Stimulated activated CD8-positive, alpha-beta memory T cell treated with anti-CD3 and anti-CD28 coated beads, Interleukin-4, amount 100 ng/mL, for 1 hour (primary cell): ENCODE measurements at places on chromosomes 5 and 9.
A peak's percentile ranks its signal among the peaks of the same experiment; 100 is the strongest.

- no peak for DNase-seq
These were observed 22.1 kb upstream of the PLPP6 start for GRCh38 chr9:4640027-4640426.

GRCh38 chr5:80987078-80987766 is 27.1 kb downstream of the RASGRF2 start:
- DNase-seq, result no peak

DNA sequence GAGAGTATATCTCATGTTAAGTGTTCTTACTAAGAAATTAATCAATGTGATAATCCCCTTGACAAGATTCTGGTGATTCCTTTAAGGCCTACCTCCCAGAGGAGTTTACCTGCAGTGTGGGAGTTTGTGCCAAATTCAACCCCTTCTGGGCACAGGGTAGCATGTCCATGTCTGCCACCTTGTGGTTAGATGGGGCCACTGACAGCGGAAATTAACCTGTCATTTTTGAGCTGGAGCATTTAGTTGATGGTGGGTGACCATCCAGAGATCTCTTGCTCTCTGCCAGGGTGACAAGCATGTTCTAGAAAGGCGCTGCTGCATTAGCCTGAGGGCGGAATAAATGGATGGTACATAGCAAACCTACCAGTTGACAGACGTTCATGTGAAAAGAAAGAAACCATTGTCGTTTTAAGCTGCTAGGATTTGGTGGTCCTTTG is 132.2 kb downstream of the FBXO4 start:
- no peak for DNase-seq

- DNase-seq, result no peak
These were observed 18.8 kb upstream of the KCNIP1 start for GRCh38 chr5:170484847-170485615.

- no peak for DNase-seq
These were observed 30.1 kb downstream of the FNIP1 start for GRCh38 chr5:131766689-131767088.

DNA sequence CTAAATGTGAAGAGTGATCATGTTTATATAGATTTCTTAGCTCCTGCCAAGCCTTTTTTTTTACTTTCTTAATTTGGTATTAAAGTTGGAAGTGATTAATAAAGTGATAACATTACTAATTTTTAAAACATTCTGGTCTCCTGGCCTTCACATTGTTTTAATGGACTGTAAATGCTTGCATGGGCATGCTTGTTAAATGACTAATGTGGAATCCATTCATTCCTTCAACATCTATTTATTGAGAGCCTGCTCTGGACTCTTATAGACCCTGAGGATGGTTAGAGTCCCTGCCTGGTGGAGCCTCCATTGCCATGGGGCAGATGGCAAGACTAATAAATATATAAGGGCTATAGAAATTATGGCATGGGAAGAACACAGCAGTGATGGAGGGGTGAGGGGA is 103.5 kb downstream of the NTRK2 start:
- no peak for DNase-seq

DNA sequence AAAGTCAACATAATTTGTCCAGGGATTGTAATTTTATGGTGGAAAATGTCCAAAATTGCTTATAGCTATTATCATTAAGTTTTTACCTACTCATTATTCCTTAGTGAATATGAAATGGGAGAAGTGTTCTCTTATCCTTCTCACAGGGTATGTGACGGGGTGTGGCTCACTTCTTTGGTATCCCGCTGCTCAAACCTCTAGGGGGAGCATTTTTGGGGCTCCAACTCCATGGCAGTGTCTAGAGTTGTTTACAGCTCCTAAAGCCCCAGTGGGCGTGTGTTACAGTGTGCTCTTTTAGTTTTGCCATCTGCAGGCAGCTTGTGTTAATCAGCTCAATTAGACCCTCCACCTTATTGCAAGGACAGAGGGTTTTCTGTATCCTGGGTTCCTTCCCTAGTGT is 89.4 kb downstream of the CDKN2A start:
- DNase-seq, result no peak

GRCh38 chr5:120465436-120465961 is 1.4 kb downstream of the PRR16 start:
- no peak for DNase-seq

- DNase-seq, result no peak
These were observed 580.7 kb downstream of the KIF4B start for GRCh38 chr5:155594270-155594669.

DNA sequence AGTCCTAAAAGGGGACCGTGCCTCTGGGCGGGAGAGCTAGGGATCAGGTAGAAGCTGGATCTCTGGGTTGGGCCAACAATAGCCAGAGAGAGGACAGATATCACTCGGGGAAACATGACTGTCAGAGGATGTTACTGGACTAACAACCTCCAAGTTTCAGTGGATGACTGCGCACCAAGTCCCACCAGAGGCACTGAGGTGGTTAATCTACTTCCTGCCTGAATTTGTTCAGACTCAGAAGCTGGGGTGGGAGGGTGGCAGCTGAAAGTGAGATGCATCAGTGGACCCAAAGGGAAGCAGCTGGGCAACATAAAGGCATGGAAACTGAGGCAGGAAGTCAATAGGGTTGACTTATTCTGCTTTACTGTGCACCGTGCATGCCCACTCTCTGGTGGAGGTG is 130.1 kb upstream of the SLC44A1 start:
- DNase-seq, result no peak

GRCh38 chr9:30972654-30973053 is 1411.8 kb upstream of the ACO1 start:
- no peak for DNase-seq

DNA sequence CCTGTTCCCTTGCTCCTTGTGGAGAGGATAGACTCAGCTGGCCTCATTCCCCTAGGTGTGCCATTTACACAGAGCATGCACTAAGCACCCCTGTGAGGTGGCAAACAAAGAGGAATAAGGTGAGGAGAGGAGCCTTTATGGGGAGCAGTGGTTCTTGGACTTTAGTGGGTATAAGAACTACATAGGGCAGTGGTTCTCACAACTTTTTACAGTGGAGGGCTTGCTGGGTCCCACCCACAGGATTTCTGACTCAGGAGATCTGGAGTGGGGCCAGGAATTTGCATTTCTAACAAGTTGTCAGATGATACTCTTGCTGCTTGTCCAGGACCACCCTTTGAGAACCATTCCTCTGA is 42.0 kb downstream of the CSF1R start:
- DNase-seq, result no peak

GRCh38 chr9:92424340-92424739 is at the start of gene OMD:
Gene OMD, minus strand, starts transcription at chr9:92424471. Its CDS starts 6,913 bp downstream, at chr9:92417558.
- no peak for DNase-seq

- no peak for DNase-seq
These were observed 12.3 kb downstream of the IFNA21 start for GRCh38 chr9:21154018-21154608.

GRCh38 chr9:38747067-38747466 is 27.1 kb upstream of the FAM240B start:
- DNase-seq, result no peak

- peak; percentile 46 for DNase-seq
These were observed 4.9 kb downstream of the AKNA start for GRCh38 chr9:114382699-114383520.

DNA sequence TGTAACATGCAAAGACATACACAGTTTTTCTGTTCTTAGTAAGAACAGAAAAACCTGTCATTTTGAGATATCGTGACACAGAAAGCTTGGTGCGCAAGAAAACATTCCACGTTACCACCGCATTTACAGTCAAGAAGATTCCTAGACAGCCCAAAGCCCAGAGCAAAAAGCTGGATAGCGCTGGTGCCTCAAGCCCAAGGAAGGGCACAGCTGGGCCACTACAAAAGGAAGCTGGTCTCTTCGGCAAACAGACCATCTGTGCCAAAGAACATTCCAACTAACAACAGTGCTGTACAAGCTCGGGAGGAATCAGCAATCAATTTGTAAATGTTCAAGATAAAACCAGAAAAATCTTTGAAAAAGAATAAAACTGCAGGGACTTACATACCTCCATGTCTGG is 31.0 kb downstream of the PSMB7 start:
- no peak for DNase-seq

DNA sequence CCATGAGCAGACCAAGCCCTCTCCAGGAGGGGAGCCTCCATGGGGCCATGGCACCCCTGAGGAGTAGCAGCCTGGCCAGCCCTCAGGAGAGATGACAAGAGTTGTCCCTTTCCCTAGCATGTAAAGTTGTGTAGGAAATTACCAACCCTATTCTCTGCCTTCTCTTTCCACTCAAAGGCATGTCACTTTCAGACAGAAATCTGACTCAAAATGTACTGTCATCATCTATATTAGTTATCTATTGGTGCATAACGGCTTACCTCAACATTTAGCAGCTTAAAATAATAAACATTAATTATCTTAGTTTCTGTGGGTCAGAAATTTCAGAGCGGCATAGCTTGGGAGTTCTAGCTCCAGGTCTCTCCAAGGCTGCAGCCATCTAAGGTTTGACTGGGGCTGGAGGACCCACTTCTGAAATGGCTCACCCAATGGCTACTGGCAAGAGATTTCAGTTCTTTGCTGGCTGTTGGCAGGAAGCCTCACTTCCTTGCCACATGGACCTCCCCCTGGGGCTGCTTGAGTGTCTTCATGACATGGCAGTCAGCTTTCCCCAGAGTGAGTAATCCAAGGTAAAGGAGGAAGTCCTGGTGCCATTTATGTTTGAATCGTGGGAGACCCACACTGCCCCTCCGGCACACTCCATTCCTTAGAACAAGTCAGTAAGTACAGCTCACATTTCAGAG is 632.3 kb downstream of the CCDC171 start:
- no peak for DNase-seq

DNA sequence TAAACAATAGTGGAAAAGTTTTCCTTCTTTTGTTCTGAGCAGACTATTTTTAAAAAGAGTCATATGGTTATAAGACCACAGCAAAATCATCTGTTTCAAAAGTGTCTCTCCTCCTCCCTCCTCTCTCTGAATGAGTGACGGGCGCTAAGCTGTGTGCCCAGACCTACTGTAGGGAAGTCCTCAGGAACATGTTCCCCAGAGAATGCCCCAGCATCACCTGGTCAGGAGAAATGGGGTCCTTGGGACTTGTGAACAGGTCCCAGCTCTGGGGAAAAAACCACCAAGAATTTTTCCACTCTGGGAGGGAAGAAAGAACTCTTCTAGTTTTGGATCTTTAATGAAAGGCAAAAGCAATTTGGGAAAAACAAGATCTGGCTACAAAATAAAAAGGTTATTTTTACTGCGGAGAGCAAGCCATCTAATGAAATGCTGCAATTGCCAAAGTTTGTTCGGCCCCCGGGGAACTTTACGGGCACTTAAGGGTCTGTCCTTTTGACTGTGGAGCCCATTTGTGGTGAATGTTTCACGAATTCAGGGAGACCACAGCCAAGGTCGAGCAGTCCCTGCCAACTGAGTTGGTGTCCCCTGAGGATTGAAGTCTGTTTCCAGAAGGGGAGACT is 25.9 kb downstream of the BOD1 start:
- no peak for DNase-seq

GRCh38 chr5:149823375-149823774 is 93.3 kb downstream of the PPARGC1B start:
- no peak for DNase-seq

GRCh38 chr5:17064241-17064640 is 128.2 kb upstream of the MYO10 start:
- no peak for DNase-seq

DNA sequence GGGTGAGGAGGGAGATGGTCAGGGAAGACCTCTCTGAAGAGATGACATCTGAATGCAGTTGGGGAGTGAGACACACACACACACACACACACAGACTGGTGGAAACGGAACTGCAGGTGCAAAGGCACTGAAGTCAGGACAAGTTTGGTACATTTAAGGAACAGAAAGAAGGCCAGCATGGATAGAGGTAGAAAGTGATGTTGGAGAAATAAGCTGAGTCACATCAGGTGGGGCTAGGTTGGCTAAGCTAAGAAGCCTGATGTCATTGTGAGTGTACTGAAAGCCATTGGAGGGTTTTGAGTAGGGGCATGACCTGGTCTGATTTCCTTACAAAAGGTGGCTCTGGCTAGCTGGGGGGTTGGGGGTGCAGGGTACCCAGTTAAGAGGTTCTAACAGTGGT is 3.1 kb downstream of the BSPRY start:
- no peak for DNase-seq

- no peak for DNase-seq
These were observed 110.1 kb downstream of the WNK2 start for GRCh38 chr9:93294011-93294410.

GRCh38 chr9:114412048-114412683 is 24.4 kb upstream of the AKNA start:
- no peak for DNase-seq

DNA sequence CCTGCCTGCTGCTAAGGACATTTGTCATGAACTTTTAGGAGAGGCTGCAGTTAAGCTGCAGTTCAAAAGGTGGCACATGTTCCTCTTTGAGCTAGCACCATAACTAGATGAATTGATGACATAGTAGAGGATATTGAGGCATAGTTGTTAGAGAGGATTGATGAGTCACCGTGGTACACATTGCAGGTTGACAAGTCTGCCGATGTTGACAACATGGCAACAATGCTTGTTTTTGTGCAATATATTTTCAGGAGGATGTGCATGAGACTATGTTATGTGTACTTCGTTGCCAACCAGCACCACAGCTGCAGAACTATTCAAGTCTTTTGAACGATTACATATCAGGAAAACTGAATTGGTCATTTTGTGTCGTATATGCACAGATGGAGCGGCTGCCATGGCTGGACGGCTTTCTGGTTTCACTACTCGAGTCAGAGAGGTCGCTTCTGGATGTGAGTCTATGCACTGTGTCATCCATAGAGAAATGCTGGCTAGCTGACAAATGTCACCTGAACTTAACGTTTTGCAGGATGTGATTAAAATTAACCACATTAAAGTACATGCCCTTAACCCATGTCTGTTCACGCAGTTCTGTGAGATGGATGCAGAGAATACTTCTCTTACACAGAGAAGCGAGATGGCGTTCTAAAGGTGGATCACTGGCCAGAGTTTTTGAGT is 24.2 kb downstream of the ANP32B start:
- DNase-seq, result no peak

- DNase-seq, result no peak
These were observed 13.7 kb downstream of the DOCK2 start for GRCh38 chr5:169650701-169651331.

DNA sequence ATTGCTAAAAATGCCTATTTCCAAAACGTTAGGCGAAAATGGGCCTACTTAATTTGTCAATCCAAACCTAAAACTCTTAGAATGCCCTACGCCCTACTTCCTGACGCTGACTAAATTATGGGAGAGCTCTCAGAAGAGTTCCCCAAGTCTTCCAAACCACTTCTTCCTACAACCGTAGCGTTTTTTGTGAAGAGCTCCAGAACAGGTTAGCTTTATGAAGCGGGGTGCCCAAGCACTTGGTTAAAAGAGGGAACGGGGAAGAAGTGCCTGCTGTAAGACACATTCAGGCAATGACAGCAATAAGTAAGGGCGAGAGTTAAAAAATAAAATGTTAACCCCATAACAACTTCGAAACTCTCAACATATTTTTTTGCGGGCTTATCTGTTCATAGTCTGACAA is 2.8 kb downstream of the ELAVL2 start:
- no peak for DNase-seq

DNA sequence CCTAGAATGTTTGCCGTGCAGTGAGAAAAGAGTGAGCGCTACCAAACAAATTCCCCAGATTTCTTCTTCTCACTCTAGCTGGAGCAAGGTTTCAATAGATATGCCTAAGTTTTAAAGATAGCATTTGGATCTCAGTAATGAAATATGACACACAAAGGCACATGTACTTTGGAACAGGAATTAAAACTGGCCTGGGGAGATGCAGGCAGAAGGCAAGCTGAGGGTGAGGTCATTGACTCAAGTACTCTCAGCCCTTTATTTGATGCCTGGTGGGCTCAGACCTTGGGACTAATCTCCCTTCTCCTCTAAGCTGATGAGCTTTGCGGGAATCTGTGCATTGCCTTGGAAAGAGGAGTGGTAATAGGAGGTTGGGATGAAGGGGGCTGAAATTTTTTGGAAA is 323.3 kb upstream of the SLC30A5 start:
- no peak for DNase-seq

GRCh38 chr9:122155796-122156195 is 3.8 kb downstream of the NDUFA8 start:
- no peak for DNase-seq
